ENCODE measurements at places on chromosomes 6 and 20.

- DNase-seq = no peak
Observed at GRCh38 chr6:50381099-50381415, 331.3 kb upstream of the DEFB112 start.

GRCh38 chr6:125207956-125208355 is 54.4 kb downstream of the TPD52L1 start:
- DNase-seq = no peak

- DNase-seq = no peak
Observed at GRCh38 chr20:57686931-57687652, 22.7 kb downstream of the PMEPA1 start.

DNA sequence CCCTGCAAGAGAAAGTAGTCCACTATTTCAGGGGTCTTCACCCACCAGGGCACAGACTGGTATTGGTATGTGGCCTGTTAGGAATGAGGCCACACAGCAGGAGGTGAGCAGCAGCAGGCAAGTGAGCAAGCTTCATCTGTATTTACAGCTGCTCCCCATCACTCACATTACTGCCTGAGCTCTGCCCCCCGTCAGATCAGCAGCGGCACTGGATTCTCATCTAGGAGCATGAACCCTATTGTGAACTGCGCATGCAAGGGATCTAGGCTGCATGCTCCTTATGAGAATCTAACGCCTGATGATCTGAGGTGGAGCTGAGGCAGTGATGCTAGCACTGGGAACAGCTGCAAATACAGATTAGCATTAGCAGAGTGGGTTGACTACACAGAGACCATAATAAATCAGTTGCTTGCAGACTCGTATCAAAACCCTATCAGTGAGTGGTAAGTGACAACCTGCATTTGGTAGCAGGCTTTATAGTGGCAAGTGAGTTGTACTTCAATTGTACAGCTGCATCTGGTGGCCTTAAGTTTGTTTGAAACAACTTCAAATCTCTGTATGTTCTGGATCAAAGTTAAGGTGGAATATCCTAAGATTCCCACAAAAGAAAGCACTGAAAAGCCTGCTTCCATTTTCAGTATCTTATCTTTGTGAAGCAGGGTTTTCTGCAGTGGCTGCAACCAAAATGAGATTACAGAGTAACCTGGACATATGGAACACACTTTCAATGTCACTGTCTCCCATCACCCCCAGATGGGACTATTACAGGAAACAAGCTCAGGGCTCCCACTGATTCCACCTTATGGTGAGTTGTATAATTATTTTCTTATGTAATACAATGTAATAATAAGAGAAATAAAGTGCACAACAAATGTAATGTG is 12.8 kb downstream of the C6orf141 start:
- no peak for DNase-seq

- no peak for DNase-seq
Observed at GRCh38 chr6:133681891-133682290, 207.0 kb upstream of the TCF21 start.

- DNase-seq = no peak
Observed at GRCh38 chr6:41587131-41587879, 41.1 kb downstream of the FOXP4 start.

GRCh38 chr6:31765559-31765909 is 3.1 kb downstream of the SAPCD1 start:
- DNase-seq = no peak
